NCI-H526 (cell line): ENCODE measurements at places on chromosomes 13 and 19.

GRCh38 chr13:83450591-83450990, 431.7 kb downstream of the SLITRK1 start:
- no peak for DNase-seq

DNA sequence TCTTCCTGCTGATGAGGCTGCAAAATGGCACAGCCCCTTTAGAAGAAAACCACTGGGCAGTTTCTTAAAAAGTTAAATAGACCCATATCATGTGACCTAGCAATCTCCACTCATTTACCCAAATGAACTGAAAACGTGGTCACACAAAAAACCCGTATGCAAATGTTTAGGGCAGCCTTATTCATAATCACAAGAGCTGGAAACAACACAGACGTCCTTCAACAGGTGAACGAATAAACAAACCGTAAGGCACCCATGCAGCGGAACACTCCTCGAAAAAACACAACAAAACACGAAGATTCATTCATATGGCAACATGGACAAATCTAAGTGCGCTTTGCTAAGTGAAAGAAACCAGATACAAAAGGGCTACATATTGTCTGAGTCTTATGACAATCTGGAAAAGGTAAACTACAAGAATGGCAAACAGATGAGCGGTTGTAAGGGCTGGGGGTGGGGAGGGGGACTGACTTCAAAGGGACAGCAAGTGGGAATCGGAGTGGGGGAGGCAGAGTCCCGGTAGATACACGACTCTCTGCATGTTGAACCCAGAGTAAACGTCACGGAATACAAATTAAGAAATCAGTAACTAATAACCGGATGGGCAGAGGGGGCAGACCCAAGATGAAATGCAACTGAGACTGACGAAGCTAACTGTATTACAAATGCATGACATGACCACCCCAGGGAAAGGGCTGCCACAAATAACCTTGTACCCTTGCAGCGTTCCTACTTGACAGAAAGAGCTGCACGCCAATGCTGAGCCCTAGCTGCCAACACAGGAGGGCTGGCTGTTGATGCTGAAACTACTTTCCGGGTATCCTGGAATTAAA, 33.4 kb downstream of the MLLT1 start:
- no peak for DNase-seq

- no peak for DNase-seq
Measured at GRCh38 chr13:30647420-30647819, 29.7 kb downstream of the USPL1 start.

DNA sequence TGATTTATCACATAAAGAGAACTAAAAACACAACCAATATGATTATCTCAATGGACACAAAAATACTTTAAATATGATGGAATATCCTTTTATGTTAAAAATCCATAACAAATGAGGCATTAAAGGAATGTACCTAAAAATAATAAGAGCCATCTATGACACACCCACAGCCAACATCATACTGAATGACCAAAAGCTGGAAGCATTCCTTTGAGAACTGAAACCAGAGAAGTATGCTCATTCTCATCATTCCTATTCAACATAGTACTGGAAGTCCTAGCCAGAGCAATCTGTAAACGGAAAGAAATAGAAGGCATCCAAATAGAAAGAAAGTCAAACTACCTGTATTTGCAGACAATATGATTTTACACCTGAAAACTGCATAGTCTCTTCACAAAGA, 671.0 kb downstream of the SLITRK1 start:
- no peak for DNase-seq

GRCh38 chr13:99312493-99312883, 5.3 kb upstream of the GPR183 start:
- DNase-seq, result no peak

DNA sequence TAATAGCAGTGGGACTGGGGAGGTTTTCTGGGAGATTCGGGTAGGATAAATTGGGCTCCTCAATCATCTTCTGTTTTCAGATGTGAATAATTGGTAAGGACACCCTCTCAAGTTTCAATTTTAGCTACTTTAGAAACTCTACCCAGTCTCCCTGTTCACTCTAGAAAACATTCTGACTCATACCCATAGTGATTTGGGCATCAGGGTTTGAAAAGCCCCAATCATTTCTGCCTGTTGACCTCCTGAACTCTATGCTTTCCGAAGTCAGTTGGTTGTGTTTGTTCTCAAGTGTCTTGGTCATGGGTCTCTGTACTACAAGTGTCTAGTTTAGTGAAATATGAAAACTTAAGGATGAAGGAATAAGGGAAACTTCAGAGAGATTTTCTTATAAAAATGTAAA, 911.3 kb upstream of the GPC6 start:
- no peak for DNase-seq

- DNase-seq, result no peak
Measured at GRCh38 chr13:84870190-84870589, 929.0 kb downstream of the SLITRK6 start.
